ENCODE measurements at places on chromosomes 5 and 9.

- DNase-seq = peak; percentile 77
These were observed 116.5 kb downstream of the GDNF start for GRCh38 chr5:37723162-37723961.

DNA sequence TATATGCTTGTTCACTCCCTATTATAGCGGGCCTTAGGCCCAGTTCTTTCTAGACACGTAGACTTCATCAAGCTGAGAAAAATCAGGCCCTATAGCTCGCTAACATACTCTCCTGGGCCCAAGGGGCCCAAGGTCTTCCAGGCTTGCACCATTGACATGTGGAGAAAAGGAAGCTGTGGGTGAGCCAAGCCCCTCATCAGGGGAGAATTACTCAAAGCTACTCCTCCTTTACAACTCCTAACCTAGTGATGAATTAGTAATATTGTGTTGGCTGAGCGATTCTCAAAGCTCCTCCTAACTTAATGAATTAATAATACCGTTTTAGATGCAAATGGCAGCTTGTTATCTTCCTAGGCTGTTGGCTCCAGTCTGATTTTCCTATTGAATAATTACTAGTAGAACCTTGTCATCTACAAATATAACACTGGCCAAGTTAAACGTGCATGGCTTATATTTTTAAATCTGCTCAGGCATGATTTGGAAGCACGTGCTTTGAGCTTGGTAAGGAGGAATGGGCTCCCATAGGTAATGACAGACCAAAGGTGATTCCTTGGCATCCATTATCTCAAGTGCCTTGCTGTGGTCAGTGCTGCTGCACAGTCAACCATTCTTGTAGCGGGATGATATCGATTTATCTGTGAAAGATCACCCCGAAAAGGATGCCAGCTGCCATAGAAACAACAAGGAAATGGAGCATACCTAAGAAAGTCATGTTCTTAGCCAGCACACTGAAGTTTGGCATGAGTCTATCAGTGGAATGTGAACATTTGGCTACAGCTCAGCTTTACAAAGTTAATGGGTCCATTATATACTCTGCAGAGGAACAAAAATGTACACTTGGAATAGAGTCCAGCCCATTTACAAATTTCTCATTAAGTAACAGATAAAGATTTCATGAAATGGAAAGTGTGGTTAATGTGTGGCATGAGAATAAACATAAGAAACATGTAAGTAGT lies 23.8 kb downstream of the LVRN start:
- no peak for DNase-seq

GRCh38 chr5:97164846-97165245 lies 18.2 kb downstream of the RIOK2 start:
- no peak for DNase-seq

DNA sequence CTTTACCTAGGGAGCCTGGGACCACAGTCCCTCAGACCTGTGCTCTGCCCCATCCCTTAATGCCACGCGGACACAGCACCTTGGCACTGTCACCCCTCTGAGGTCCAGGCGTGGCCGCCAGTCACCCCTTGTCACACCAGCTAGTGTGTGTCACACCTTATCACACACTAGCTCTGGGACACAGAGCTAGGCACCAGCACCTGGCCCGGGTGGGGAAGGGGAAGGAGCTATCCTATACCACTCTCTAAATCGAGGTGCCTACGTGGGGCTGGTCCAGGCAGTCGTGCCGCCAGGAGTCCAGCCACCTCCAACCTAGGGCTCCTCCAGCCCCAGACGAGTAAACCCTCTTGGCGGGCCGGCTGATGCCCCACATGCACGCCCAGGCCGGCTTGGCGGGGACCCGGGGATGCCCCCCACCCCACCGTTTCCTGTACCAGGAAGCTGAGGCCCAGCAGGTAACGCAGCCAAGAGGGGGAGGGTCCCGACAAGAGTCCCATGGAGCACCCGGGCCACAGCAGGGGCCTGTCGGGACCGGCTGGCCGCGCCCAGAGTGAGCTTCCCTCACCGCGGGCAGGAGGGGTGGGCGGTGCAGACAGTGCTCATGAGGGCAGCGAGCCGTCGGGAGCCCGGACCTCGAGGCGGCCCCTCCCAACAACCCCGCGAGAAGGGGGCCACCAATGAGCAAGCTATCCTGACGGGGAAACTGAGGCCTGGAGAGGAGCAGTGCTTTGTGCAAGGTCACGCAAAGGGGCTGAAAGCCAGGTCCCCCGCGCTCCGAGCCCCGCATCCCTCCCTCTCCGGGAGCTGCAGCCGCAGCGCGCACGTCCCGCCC lies 550 bp downstream of the CORO2A start:
- peak; percentile 85 for DNase-seq

DNA sequence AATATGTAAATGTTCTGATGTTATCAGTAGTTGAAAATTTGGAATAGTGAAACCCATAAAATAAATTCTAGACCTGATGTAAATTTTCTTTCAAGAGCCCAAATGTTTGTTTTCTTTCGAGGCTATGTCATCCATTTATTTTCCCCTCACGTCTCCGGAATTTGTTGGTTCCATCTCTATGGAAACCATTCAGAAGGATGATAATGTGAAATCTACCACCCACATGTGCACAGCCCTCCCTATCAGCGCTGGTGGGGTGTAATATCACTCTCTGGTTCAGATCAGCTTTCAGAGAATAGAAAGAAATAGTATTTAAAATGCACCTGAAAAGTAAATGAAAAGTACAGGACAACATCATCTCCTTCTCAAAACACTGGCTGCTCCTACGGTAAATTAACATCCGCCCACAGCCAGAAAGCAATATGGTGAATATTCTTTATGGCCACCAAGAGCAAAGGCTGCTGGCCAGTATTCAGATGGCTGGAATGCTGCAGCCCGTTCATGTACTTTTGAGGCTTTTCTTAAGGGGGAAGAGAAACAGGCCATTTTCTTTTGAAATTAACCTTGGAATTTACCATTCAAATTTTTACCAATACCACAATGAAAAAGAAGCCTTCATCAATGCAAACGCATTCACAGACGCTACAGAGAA lies 28.5 kb downstream of the GLDC start:
- no peak for DNase-seq

GRCh38 chr9:120668399-120668798 lies 45.9 kb downstream of the MEGF9 start:
- no peak for DNase-seq

- peak; percentile 95 for DNase-seq
These were observed 139.8 kb downstream of the SLIT3 start for GRCh38 chr5:169161022-169161680.

DNA sequence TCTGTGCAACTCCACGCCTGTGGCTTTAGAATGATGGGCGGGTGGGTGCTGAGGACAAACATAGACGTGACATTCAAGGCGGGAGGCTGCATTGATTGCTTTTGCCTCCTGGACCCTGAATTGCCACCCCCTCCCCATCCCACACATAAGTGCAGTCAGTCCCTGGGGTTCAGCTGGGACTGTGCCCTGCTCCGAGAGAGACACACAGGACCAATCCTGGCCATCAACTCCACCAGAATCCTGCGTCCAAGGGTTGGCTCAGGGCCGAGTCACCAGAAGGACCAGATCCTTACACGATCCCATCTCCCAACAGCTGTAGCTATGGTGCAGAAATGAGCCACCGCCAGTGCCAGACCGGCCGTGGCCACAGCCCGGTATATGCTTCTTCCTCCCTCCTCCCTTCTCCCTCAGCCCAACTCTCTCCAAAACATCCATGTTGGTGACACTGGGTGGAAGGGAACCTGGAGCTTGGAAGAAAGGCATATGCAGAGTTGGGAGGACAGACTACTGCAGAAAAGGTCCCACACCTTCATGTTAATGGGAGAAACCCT lies 27.4 kb downstream of the IRX2 start:
- DNase-seq = peak; percentile 29

DNA sequence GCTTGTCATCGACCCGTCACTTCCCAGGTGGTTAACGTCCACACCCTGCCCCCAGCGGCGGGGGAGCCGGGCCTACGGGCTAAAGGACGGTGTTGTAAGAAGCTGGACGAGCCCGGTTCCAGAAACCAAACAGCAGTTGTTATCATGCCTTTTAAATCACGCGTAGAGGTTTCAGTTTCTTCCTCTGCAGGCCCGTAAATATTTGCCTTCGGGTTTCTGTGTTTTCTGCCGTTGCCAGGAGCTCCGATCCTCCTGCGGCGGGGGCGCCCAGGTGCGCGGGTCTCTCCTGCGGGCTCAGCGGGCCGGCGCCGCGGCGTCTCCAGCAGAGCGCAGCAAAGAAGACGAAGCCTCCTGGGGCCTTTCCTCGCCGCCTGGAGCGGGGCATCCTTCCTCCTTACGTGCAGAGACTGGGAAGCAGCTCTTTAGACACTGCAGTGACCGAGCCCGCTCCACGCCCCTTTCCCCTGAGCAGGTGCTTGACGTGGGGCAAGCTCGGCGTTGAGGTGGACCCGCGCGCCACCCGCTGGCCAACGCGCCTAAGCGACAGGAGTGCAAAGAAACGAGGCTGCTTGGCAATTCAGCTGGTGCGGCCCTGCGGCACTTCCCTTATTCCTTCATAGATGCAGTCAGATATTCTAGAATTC lies 21.8 kb upstream of the TTC1 start:
- peak; percentile 95 for DNase-seq

DNA sequence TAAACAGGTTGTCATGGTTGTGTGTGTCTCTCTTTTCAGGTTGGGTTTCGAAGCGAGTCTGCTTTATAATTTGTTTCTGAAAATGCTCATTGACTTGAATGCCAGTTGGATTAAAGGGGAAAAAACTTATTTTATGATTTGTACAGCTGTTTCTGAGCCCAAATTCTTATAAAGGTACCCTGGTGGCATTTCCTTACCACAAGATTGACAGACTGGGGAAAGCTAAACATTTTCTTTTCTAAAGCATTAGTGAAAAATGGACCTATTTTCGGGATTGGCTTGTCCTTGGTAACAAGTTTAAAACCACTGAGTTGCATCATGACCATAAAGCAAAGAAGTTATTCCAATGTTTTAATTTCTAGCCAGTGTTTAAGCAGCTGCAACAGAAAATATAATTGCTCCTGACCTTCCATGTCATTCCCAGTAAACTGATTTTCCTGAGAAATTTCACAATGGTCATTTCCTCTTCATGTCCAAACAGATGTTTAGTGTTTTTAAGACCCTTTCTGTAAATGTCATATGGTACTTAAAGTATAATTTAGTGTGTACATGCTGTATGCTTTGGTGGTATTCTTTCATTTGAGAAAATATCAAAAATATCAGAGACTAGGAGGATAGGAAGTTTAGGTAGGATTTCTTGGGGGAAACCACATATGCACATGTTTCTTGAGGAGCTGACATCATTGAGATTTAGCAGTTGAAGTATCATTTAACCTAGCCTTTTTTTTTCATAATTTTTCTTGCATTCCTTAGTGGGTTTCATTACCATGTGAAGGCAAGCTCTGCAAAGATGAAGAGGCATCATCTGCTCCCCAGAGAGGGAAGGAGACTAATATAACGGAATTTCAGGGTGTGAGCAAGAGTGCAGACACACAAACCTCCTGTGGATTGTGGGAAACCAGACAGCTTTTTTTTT lies 667.1 kb upstream of the RGMB start:
- DNase-seq = no peak

- DNase-seq = no peak
These were observed 10.7 kb downstream of the PBX3 start for GRCh38 chr9:125757834-125758233.

DNA sequence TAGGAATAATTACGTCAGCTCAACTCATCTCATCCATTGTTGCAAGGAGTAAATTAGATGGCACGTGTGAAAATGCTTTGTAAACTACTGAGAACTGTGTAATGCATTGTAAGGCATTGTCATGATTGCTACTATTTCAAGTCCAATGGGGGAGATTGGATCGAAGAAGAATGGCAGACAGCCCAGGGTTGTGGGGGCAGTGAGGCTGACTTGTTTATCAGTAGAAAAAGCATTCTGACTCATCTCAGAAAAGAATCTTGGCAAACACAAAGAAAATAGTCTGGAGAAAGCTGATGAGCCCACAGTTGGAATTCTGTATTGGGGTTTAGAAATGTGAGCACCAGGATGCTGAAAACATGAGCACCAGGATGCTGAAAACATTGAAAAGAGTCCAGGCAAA lies 28.0 kb upstream of the DAP start:
- DNase-seq = no peak

GRCh38 chr9:136312436-136312835 lies 8.5 kb upstream of the CCDC187 start:
- no peak for DNase-seq

GRCh38 chr9:110876929-110877328 lies 161.3 kb downstream of the LPAR1 start:
- DNase-seq = no peak

DNA sequence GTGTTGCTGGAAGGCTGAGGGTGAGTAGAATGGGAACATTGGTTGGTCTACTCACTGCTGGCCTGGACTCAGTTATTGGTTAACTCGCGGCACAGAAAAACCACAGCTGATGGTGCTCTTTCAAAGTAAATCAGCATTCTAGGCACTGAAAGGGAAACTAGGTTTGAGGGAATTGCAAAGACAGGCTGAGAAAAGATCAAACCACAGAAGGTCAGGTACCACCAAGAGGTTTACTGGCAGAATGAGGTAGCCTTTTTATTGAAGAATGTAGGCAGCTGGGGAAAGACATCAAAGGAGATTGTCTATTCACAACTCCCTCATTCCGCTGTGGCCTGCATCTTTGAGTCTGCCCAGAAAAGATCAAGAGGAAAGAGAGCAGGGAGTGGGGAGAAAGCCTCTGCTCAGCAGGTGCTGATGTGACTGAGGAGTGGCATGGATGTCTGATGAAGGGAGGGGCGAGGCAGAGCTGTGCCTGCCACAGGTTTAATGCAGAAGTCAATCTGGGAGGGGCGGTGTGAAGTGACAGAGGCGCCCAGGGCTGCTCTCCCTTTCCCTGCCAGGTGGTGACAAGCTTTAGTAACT lies 255.5 kb downstream of the MAN2A1 start:
- peak; percentile 70 for DNase-seq

- DNase-seq = no peak
These were observed 140.9 kb downstream of the NR3C1 start for GRCh38 chr5:143262393-143263174.

- DNase-seq = no peak
These were observed 66.7 kb upstream of the TBC1D9B start for GRCh38 chr5:179974246-179974945.

DNA sequence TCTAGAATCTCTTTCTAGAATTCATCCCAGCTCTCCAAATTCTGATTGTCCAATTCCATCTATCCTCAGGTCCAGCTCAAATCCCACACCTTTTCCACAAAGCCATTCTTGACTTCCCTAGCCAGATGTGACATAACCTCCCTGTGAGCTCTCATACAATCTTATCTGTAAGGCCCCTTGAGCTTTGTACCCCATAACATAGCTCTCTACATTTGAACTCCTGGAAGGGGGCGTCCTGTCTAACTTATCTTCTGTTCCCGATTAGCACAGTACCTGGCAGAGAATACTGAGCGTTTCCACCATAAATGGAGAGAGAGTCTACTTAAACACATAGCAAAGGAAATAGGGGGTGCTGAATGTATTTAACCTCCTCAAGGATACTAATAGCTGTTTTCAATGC lies 251.6 kb upstream of the RGMB start:
- DNase-seq = no peak

- no peak for DNase-seq
These were observed 55.4 kb downstream of the SEMA4D start for GRCh38 chr9:89442501-89442978.

- DNase-seq = no peak
These were observed 160.5 kb upstream of the MSX2 start for GRCh38 chr5:174563899-174564298.

GRCh38 chr5:88653471-88653870 lies 229.5 kb downstream of the MEF2C start:
- no peak for DNase-seq

GRCh38 chr5:14435481-14435880 lies 146.1 kb upstream of the OTULINL start:
- DNase-seq = no peak

GRCh38 chr5:120446068-120446492 lies 18.0 kb upstream of the PRR16 start:
- DNase-seq = no peak

- no peak for DNase-seq
These were observed 440.4 kb upstream of the RIOK2 start for GRCh38 chr5:97623441-97623840.
